Cardiac muscle cell (in vitro differentiated cells and primary cell): ENCODE measurements at places on chromosomes 1 and 21.

GRCh38 chr1:95096218-95096841, 20.8 kb upstream of the TLCD4 start:
- no peak overlapping the region for H3K27ac ChIP-seq
- no peak for DNase-seq
- H3K4me3 ChIP-seq: no peak overlapping the region

GRCh38 chr1:33433509-33434362, 2.8 kb upstream of the PHC2 start:
- H3K36me3 ChIP-seq: no peaks in the 10 kb centered on the region
- H3K27me3 ChIP-seq: peaks cover 15% of the 10 kb centered on the region
- no peak overlapping the region for H3K4me3 ChIP-seq
- no peak overlapping the region for H3K27ac ChIP-seq
- H3K4me1 ChIP-seq: peaks cover 33% of the 10 kb centered on the region

DNA sequence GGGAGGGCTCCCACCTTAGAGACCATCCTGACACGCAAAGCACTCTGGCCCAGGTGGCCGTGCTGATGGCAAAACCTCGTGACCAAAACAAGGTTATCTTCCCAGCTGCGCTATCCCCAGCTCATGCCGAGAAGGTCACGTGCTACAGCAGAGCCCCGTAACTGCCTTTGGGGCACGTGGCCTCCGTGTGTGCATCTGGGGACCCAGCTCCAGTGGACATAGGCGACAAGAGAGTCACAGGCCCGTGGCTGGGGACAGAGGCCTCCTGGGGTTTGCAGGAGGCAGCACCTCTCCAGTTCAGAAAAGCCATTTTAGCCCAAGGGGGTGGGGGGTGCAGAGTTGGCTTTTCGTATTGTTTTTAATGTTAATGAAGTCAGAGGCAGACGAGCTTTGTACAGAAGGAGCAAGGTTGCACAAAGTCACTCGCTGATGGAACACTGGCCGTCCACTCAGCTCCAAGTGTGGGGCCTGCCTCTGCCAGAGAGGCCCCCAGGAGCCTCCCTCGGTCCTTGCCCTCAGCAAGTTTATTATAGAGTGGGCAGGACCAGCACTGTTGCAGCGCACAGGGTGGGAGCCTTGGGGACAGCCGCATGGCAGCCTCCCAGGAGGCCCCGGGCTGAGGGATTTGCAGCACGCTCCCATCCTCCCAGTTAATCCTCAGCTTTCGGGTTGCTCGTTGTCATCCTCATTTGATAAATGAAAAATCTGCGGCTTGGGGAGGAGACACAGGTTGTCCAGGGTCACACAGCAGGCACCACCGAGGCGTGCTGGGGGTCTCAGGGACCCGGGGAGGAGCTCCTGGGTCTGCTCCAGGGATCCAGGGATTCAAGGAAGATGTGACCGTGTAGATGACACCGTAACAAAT, 8.0 kb upstream of the PDE9A start:
- no peak overlapping the region for H3K27ac ChIP-seq
- H3K27me3 ChIP-seq: no peaks in the 10 kb centered on the region
- no peaks in the 10 kb centered on the region for H3K36me3 ChIP-seq
- H3K4me3 ChIP-seq: no peak overlapping the region
- no peaks in the 10 kb centered on the region for H3K4me1 ChIP-seq

GRCh38 chr1:54558434-54559030, 10.5 kb downstream of the ACOT11 start:
- H3K36me3 ChIP-seq: no peaks in the 10 kb centered on the region
- H3K4me1 ChIP-seq: peaks cover 8% of the 10 kb centered on the region
- H3K27me3 ChIP-seq: no peaks in the 10 kb centered on the region
- no peak for DNase-seq
- H3K27ac ChIP-seq: no peak overlapping the region

GRCh38 chr1:11822091-11822490, 16.1 kb downstream of the CLCN6 start:
- H3K4me3 ChIP-seq: no peak overlapping the region
- peaks cover 45% of the 10 kb centered on the region for H3K36me3 ChIP-seq
- DNase-seq: peak; percentile 41
- no peaks in the 10 kb centered on the region for H3K4me1 ChIP-seq

DNA sequence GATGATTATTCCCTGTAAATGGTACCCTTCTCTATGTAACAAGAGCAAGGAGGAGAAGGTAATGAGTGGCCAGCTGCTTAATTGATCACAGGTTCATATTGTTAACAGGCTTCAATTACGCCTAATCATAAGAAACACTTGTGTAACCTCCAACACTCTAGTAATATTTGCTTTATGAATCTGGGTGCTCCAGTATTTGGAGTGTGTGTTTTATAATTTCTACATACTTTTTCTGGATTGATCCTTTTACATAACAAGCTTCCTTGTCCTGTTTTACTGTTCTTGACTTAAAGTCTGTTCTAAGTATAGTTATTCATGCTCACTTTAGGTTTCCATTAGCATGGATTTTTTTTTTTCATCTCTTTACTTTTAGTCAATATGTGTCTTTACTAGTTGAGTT, 984.2 kb downstream of the AMY1C start:
- no peak overlapping the region for H3K27ac ChIP-seq
- no peak for DNase-seq
- H3K4me1 ChIP-seq: no peaks in the 10 kb centered on the region
- H3K4me3 ChIP-seq: no peak overlapping the region
- H3K27me3 ChIP-seq: no peaks in the 10 kb centered on the region

DNA sequence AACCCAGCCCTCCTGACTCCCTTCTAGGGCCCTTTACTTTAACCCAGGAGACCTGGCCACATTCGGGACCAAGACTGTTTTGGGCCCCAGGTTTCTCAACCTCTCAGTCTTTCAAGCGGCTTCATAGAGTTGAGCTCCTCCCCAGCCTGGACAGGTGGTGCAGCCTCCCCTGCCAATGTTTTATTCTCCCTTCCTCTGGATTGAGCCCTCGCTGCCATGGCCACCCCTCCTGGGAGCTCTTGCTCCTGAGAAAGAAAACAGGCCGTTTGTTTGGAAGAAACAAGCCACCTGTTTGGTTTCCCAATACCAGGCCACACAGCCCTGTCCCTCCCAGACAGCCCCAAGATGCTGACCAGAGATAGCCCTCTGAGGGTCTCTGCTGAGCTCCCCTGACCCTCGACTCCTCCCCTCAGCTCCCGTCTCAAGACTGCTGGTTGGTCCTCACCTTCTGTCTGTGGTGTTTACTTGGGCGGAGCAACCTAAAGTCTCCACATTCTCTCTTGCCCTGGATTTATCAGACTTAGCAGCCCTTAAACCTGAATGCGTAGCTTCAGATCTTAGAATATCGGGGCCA, 3.3 kb downstream of the TMEM51 start:
- H3K36me3 ChIP-seq: no peaks in the 10 kb centered on the region
- no peak overlapping the region for H3K4me3 ChIP-seq
- H3K27me3 ChIP-seq: no peaks in the 10 kb centered on the region

DNA sequence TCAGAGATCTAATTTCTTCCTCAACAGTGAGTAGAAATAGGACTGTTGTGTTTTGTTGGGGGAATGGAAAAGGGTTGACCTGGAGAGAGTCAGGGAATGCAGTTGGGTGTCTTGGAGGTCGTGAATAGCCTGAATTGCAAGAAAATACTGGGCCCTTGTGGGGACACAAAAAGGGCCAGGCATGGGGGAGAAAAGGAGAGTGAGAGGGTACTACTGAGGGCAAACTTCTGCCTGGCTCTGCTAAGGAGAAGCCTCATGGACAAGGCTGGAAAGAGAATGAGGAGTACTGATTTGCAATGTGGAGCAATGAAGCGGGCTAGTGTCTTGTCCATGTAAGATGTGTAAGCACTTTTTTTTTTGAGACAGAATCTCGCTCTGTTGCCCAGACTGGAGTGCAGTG, 96.2 kb upstream of the IRF2BP2 start:
- no peak overlapping the region for H3K4me3 ChIP-seq
- H3K4me1 ChIP-seq: peaks cover 23% of the 10 kb centered on the region
- H3K27ac ChIP-seq: no peak overlapping the region
- H3K27me3 ChIP-seq: no peaks in the 10 kb centered on the region
- H3K36me3 ChIP-seq: no peaks in the 10 kb centered on the region
